ENCODE measurements at places on chromosomes 2 and 18.
A peak's percentile ranks its signal among the peaks of the same experiment; 100 is the strongest.

- no peak for DNase-seq
Measured at GRCh38 chr2:22056621-22057132, 932.9 kb downstream of the TDRD15 start.

GRCh38 chr2:226875438-226876225 is 39.8 kb downstream of the RHBDD1 start:
- DNase-seq = no peak

GRCh38 chr18:59669872-59670657 is 27.2 kb downstream of the CCBE1 start:
- peak; percentile 79 for DNase-seq

GRCh38 chr2:56049233-56049845 is 125.8 kb upstream of the EFEMP1 start:
- DNase-seq = no peak

- peak; percentile 47 for DNase-seq
Measured at GRCh38 chr2:166384774-166385173, 9.0 kb upstream of the SCN9A start.

DNA sequence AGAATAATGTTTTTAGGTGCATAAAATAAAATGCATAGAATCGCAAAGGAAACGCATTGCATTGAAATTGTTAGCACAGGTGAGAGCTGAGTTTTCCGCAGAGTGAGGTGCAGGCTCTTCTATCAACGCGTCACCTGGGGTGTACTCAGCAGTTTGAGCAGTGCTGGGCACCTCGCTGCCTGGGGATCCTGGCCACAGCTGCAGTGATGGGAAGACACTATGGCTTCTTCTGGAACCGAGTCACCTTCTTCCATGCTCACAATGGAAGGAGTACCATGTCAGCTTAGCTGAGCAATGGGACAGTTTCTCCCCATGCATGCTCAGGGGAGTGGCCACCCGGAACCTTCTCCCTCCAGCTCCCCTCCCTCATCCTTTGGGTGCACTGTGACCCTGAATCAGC is 95.4 kb upstream of the OTOS start:
- DNase-seq = no peak

- peak; percentile 89 for DNase-seq
Measured at GRCh38 chr18:48719974-48720654, 181.3 kb downstream of the CTIF start.

- DNase-seq = peak; percentile 94
Measured at GRCh38 chr2:151029406-151030157, 232.1 kb downstream of the RBM43 start.

DNA sequence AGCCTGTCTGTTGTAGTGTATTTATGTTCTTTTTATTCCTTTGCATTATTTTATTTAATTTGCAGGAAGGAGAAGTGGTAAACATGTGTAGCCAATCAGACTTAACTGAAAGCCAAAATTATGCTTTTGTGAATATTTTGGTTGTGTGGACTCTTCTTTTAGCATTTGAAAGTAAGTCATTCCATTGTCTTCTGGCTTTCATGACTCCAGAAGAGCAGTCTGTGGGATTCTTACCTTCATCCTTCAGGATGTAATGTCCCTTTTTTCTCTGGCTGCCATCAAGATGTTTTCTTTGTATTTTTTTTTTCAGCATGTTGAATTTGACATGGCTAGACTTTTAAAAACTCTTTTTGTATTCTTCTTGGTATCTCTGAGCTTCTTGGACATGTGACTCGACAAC is 895.2 kb upstream of the ZEB2 start:
- DNase-seq = no peak

- no peak for DNase-seq
Measured at GRCh38 chr2:145653553-145653952, 1133.6 kb upstream of the ZEB2 start.

DNA sequence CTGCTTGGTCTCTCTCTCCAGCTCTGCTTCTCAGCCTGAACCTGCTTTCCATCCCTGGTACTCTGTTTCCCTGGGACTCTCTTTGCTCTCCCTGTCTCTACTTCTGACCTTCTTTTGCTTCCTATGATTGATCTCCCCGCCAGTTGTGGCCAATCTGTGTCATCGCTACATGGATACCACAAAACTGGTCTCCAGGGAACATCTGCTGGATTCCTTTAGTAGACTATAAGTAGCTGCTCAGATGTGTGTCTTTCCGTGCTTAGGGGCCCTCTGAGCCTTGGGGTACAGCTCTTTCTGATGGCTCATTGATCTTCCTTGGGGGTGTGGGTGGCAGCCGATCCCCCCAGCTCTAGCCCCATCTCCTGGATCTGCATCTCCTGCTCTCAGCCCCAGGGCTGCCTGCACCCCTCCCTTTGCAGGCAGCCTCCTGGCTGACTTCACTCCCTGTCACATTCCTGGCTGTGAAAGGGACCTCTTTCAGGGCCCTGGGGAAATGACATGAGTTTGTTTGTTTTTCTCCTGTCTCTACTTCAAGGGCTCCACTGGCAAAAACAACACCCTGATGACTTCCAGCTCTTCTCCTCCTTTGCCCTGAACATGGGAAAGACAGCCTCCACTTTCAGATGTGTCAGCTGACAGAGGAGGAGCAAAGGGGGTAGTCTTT is 333.7 kb downstream of the CYP26B1 start:
- no peak for DNase-seq

- DNase-seq = peak; percentile 80
Measured at GRCh38 chr18:63518178-63519012, 23.8 kb upstream of the SERPINB12 start.

- peak; percentile 77 for DNase-seq
Measured at GRCh38 chr2:203498161-203498560, 36.9 kb downstream of the RAPH1 start.

GRCh38 chr2:223865907-223866508 is 28.6 kb upstream of the AP1S3 start:
- DNase-seq = no peak

- DNase-seq = peak; percentile 62
Measured at GRCh38 chr18:68417826-68418225, 297.1 kb downstream of the TMX3 start.

DNA sequence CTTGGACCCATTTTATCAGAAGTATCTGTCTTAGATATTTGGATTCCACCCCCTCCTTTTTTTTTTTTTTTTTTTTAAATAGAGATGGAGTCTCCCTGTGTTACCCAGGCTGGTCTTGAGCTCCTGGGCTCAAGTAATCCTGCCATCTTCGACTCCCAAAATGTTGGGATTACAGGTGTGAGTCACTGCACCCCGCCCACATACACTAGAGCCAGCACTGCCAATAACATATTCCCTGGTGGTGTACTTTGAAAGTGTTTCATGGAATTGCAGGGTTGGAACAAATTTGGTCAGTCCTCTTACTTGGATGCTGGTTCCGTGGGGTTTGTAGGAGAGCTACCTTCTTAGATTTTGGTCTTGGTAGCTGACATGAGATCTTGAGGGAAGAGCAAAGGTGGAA is 15.0 kb downstream of the PDCL3 start:
- no peak for DNase-seq

DNA sequence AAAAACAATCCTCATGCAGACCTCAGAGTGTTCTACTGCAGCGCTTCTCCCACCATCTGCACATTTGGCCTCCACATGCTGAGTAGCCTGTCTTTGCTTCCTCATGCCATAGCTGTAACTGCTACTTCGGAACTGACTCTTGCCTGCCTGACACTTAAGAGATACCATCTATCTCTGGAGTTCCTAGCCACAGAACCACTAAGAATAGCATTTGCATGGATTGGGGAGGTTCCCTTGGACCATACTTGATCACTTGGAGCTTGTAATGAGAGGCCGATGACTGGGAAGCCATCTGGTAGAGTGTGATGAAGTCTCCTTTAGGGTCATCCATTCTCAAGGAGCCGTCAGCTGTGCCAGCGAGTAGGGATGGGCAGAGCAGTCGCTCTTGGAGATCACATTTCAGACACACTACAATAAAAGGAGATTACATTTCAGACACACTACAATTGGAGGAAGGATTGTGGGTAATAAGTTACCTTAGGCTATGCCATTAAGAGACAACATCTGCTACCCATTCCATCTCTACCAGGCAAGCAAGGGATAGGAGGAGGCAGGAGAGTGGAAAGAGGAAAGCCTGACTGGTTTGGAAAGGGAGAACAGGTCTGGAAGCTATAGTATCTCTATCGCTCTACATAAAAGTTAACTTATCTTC is 21.8 kb downstream of the DOK1 start:
- DNase-seq = peak; percentile 96

DNA sequence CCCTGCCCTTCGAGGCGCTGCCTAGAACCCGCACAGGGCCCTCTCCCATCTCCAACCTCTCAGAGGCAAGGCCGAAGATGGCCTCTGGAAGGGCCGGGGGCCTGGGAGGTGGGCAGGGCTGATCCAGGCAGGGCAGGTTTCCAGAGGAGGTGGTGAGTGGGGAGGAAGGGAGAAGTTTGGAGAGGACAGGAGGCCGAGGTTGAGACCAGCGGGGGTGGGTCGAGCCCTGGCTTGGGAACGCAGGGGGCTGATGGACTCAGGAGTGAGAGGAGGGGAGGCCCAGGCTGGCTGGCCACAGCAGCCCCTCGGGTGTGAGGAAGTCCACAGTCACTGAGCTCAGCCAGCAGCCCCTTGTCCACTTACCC is 10.5 kb downstream of the CAPN10 start:
- no peak for DNase-seq

- DNase-seq = peak; percentile 83
Measured at GRCh38 chr2:173854840-173855239, 110.3 kb downstream of the SP3 start.

GRCh38 chr2:136111711-136112110 is 6.2 kb downstream of the CXCR4 start:
- DNase-seq = no peak

DNA sequence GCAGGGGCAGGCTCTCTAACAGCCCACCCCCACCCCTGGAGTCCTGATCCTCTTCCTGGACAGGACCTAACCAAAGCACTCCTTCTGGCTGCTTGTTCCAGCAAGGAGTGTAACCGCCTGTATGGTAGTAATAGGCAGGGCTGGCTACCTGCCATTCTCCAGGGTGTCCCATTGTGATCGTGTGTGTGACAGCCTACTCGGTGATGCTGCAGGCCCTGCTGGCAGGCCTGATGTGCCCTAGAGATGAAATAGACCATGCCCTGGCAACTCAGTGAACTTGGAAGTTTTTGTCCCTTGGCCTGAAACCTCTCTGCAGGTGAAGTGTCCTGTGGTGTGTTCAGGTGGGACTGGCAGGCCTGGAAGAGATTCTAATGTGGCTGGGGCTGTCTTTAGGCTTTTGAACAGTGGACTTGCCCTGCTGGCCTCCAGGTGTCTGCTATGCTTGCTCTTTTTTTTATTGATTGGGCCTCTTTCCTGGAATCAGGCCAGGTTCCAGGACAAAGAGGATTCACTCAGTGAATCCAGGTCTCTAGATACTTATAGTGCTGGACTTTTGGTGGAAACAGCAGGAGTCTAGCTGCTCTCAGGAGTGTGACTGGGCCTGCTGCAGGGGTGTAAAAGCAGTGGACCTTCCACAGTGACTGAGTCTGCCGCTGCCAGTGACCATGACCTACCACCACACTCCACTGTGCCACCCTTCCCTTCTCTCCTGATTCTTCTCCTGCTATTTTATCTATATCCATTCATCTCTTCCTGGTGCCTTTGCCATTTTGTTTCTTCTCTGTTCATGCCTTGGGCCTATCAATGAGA is 132.1 kb downstream of the CTIF start:
- no peak for DNase-seq

- no peak for DNase-seq
Measured at GRCh38 chr18:25544546-25545287, 192.8 kb upstream of the ZNF521 start.

- no peak for DNase-seq
Measured at GRCh38 chr2:102093662-102094061, 48.9 kb upstream of the IL1R1 start.

DNA sequence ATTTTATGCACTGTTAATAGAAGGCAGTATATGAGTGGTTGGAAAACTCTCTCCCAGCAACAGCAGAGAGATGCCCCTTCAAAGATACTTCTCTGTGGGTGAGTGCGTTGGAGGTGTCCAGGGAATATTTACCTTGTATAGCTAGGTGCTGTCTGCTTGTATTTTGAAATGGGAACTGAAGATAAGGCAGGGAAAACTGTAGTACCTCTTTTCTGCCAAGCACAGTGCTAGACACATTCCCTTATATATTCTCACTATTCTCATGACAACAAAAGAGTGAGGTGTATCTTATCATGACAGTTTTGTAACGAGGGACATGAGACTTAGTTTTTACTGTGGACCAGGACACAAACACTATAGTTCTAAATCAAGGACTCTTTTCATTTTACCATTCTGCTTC is 2.1 kb downstream of the TTC39C start:
- DNase-seq = peak; percentile 34

- DNase-seq = no peak
Measured at GRCh38 chr18:65414501-65414900, 336.3 kb upstream of the CDH7 start.

- DNase-seq = peak; percentile 93
Measured at GRCh38 chr2:191049728-191050639, 36.0 kb upstream of the STAT1 start.

GRCh38 chr2:112242384-112242783 is 12.5 kb downstream of the ZC3H8 start:
- no peak for DNase-seq

GRCh38 chr2:51959696-51960095 is 927.8 kb upstream of the NRXN1 start:
- no peak for DNase-seq

DNA sequence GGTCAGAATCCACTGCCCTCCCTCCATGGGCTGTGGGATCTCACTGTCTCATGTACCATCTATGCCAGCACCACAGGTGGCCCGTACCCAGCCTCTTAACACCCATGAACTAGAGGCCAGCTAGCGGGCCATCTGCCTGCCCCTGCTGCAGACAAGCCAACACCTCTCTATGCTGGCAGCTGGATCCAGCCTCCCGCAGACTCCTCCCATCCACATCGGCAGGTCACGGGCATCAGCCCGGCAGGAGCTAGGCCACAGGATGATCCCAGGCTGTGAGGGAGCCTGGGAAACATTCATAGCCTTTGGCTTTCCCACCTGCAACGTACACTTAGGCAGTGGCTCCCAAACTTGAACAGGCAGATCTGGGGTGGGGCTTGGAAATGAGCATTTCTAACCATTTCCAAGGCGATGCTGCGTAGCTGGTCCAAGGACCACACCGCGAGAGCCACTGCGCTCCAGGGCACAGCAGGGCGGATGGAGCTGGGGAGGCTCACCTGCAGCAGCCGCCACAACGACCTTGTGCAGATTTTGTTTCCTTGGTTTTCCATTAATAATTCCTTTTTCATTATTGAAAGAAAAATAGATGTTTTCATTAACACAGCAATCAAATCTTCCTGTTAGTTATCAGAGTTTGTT is 114.7 kb downstream of the KCNF1 start:
- no peak for DNase-seq

- DNase-seq = no peak
Measured at GRCh38 chr2:109256111-109256510, 127.1 kb downstream of the SH3RF3 start.

- DNase-seq = no peak
Measured at GRCh38 chr18:61926532-61926931, 33.7 kb upstream of the RNF152 start.

- no peak for DNase-seq
Measured at GRCh38 chr18:11392292-11392691, 217.1 kb upstream of the SLC35G4 start.

GRCh38 chr2:59584958-59585357 is 968.5 kb downstream of the BCL11A start:
- no peak for DNase-seq

Measured in EH (cell line).